ENCODE measurements at places on chromosomes 2 and 18.

DNA sequence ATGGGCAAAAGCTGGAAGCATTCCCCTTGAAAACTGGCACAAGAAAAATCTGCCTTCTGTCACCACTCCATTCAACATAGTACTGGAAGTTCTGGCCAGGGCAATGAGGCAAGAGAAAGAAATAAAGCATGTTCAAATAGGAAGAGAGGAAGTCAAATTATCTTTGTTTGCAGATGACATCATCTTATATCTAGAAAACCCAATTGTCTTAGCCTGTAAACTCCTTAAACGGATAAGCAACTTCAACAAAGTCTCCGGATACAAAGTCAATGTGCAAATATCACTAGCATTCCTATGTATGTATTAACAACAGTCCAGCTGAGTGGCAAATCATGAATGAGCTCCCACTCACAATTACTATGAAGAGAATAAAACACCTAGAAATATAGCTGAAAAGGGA lies 1579.3 kb downstream of the SUCLG1 start:
- DNase-seq: no peak

- no peak for DNase-seq
Observed at GRCh38 chr2:20614201-20615067, 36.5 kb downstream of the HS1BP3 start.

DNA sequence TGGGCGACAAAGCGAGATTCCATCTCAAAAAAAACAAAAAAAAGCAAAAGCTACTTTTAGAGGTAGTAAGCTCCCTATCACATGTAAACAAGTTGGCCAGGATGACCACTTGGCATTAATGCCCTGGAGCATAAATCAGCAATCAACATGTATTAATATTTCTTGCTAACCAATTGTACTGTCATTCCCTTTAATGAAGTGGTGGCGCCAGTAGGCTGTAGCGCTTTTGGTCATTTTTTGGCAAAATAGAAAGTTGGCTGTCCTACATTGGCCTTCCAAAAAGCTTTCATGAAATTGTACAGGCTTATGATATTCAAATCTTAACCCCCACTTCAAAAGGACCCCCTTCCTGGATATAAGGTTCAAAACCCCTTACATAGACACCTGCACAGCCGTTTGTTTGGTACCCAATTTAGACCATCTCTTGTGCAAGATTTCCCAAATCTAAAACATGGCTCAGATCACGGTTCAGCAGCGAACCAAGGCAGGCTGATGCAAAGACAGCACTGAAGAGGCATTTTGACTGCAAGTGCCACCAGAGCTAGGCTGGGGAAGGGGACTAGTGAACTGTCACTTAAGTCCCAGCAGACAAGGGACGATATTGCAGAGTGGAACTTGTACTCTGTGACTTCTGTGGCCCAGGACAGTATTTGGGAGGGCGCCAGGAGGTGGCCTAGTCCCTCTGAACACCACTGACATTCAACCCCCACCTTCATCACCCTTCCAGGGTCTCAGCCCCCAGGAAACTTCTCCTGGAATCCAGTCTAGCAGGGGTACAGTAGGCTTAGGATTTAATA lies 31.9 kb downstream of the SMAD7 start:
- no peak for DNase-seq

- DNase-seq: peak; percentile 10
Observed at GRCh38 chr2:231483398-231484329, 19.4 kb upstream of the NCL start.

- no peak for DNase-seq
Observed at GRCh38 chr18:60500960-60501359, 128.4 kb upstream of the MC4R start.

DNA sequence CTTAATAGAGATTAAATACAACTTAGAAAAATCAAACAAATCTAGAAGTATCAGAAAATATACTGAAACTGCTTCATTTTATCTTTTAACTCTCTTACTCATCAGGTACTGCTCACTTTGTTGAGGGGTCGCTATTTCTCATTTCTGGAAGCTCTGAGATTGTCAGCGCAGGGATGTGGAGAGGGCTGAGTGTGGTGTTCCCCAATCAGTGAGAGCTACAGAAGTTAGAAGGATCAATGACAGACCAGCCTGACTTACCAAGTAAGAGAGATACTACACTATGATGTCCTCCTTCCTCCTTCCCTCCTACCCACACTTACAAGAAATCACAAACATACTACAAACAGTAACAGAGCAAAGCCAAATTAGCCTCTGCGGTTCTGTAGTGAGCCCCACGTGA lies 8.1 kb downstream of the GCFC2 start:
- DNase-seq: no peak

DNA sequence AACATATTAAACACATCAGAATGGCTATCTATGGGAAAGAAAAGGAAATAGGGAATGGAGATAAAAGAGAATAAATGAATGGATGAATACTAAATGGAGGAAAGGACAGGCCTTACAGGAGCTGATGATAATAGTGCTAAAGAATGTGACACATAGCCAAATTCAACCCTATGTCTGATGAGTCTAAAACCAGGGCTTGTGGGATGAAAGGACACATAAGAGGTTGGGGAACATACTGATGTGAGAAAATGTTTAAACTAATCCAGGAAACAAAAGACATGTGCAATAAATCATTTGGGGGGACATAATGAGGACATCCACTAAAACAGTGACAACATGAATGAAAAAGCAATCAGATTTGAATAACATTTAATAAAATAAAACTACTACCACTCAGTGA lies 120.0 kb downstream of the DYM start:
- peak; percentile 15 for DNase-seq

- DNase-seq: no peak
Observed at GRCh38 chr2:105055613-105056012, 17.7 kb downstream of the MRPS9 start.

DNA sequence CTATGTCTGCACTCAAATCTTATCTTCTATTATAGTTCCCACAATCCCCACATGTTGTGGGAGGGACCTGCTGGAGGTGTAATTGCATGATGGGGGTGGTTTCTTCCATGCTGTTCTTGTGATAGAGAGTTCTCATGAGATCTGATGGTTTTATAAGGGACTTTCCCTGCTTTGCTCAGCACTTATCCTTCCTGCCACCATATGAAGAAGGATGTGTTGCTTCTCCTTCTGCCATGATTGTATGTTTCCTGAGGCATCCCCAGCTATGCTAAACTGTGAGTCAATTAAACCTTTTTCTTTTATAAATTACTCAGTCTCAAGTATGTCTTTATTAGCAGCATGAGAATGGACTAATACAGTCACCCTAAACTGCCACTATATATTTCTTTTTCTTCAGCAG lies 79.1 kb downstream of the SH3YL1 start:
- no peak for DNase-seq

Measured in epithelial cell of esophagus (primary cell).